ENCODE measurements at places on chromosomes 13 and 19.
A peak's percentile ranks its signal among the peaks of the same experiment; 100 is the strongest.

DNA sequence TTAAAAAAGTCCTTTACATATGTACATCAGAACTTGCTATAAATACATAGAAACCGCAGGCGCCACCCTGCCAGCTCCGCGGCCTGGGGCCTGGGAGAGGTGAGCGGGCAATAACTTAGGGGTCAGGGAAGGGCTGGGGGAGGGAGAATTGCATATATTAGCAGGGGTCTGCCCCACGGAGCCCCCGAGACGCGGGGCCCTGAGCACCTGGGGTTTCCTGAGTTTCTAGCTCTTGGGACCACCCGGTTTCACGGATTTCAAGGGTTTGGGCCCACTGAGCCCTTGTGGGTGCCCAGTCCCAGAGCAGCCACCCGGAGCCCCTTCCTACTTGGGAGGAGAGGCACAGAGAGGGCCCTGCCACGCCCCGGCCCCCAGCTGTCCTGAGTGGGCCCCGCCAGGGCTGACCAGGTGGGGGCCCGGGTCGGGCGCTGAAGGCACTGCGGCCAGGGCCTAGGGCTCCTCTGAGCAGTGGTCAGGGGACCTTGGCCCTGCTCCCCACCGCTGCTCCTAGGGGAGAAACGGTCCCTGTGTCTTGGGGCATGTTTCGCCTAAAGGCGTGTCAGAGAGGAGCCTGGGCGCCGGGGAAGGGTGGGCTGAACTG, 4.0 kb downstream of the GPX4 start:
- DNase-seq = no peak

- DNase-seq = peak; percentile 34
Measured at GRCh38 chr13:97851269-97851668, 102.2 kb upstream of the IPO5 start.

DNA sequence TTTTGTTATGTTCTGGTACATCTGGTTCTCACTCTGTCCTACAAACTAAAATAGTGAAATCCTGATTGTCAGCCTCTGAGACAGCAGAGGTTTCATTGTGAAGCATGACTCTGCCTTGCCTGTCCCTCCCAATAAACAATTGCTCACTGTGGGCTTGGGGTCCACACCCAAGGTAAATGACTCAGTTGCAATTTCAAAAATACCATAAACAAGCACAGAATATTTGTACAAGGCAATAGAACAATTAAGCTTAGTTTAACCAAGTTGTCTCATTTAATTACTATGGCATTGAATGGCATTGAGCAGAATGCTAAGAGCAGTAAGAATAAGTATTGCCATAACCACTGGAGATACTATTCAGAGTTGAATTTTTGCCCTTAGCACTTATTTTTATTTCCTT, 353.6 kb downstream of the SPRY2 start:
- DNase-seq = no peak

GRCh38 chr13:113118261-113119021, 4.2 kb upstream of the F10 start:
- no peak for DNase-seq

DNA sequence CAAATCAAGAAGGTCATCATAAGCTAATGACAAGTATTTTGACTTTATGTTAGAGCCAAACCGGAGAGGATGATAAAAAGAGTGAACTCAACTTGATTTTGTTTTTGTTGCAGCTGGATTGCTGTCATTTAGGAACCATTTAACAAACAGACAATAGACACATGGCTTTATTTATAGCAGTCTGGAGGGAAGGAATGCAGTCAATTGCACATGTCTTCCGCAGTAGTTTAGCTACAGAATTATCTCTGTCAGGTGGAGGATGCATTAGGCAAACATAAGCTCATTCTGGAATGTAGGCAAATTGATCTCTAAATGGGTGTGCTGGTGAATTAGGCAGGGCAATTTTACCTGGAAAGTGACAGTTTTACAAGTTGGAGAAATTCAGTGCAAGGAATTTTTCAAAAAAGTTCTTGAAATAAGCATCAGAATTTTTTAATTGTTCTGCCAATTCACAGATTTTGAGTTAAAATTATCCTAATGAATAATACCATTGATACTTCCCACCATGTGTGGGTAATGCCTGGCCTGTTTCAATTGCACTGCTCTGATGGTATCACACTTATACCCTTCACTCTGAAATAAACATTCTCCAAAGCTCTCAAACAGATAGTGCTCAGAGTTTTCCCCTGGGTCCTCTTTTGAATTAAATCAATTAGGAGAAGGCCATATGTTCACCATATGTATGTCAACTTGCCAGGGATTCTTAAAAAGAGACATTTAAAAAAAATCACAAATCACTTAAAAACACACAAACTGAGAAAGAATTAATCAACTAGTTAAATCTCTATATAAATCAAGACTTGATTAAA, 318.3 kb downstream of the NDFIP2 start:
- peak; percentile 27 for DNase-seq

- DNase-seq = no peak
Measured at GRCh38 chr13:105996391-105997025, 539.0 kb downstream of the EFNB2 start.

- DNase-seq = no peak
Measured at GRCh38 chr13:79311386-79311785, 94.7 kb downstream of the RBM26 start.

DNA sequence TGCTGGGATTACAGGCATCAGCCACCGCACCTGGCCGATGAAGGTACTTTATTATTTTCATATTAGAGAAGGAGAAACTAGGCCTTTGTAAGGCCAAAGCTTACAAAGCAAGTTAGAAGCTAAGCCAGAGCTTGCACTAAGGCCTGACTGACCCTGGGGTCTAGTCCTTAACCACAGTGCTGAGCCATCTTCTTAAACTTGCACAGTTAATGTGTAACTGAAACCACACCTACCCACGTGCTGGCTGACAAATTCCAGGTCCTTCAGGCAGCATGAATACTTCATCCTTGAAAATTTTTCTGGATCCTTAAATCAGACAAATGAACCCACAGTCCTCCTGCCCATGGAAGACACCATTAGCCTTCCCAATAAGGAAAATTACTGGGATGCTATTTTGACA, 880.6 kb downstream of the UQCRFS1 start:
- DNase-seq = no peak

- peak; percentile 80 for DNase-seq
Measured at GRCh38 chr19:47240996-47241918, 10.3 kb upstream of the BBC3 start.

- DNase-seq = no peak
Measured at GRCh38 chr13:28171266-28171665, 32.9 kb downstream of the PAN3 start.

- DNase-seq = peak; percentile 62
Measured at GRCh38 chr13:76758257-76758656, 127.9 kb downstream of the KCTD12 start.

DNA sequence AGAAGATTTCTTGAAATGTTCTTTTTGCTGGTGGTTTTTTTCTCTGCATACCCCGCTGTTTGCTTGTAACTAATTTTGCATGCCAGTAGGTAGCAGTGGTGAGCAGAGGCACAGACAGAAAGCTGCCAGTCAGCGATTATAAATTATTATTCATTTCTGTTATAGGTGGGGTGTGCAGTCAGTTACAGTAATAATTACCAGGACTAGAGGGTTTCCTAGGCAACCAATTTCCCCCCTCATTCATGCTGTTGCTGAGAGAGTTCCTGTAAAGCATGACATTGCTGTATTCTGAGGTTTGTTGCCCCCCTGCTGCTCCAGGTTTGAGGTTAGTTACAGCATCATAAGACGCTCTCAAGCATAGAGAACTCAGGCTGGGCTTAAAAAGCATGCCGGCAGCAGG, 104.5 kb downstream of the URI1 start:
- DNase-seq = no peak

- no peak for DNase-seq
Measured at GRCh38 chr13:51093574-51093973, 17.5 kb downstream of the C13orf42 start.
